ENCODE measurements at places on chromosomes 16 and 17. TPM values are rescaled to one million over a fixed set of nuclear protein-coding genes. Genes with fewer than 3 reads are reported as not detected.

DNA sequence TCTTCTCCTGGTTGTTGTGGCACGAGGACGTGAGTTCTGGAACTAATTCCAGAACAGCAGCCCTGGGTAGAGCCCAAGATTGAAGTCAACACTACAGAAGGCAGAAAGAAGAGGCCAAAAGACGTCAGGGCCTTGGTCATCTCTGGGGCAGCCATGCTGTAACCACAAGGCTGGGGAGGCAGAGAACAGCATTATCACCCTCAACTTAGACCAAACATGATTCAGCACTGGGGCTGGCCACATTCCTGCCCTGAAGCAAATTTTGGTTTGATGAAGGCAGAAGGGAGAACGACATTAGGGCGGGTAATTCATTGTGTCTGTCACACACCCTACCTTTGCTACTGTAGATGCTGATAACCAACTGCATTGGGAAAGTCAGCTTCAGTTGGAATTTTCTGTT is 9.7 kb upstream of the ALOX15B start:
- no peaks in the 10 kb centered on the region for H3K4me1 ChIP-seq
- no peak overlapping the region for H3K4me3 ChIP-seq
- peaks cover 20% of the 10 kb centered on the region for H3K27me3 ChIP-seq

- H3K4me1 ChIP-seq, result no peaks in the 10 kb centered on the region
- peaks cover 3% of the 10 kb centered on the region for H3K36me3 ChIP-seq
- H3K27me3 ChIP-seq, result no peaks in the 10 kb centered on the region
- no peak overlapping the region for H3K4me3 ChIP-seq
- H3K27ac ChIP-seq, result no peak overlapping the region
- no peak for DNase-seq
Observed at GRCh38 chr17:67335245-67335835, 31.0 kb downstream of the PSMD12 start.

DNA sequence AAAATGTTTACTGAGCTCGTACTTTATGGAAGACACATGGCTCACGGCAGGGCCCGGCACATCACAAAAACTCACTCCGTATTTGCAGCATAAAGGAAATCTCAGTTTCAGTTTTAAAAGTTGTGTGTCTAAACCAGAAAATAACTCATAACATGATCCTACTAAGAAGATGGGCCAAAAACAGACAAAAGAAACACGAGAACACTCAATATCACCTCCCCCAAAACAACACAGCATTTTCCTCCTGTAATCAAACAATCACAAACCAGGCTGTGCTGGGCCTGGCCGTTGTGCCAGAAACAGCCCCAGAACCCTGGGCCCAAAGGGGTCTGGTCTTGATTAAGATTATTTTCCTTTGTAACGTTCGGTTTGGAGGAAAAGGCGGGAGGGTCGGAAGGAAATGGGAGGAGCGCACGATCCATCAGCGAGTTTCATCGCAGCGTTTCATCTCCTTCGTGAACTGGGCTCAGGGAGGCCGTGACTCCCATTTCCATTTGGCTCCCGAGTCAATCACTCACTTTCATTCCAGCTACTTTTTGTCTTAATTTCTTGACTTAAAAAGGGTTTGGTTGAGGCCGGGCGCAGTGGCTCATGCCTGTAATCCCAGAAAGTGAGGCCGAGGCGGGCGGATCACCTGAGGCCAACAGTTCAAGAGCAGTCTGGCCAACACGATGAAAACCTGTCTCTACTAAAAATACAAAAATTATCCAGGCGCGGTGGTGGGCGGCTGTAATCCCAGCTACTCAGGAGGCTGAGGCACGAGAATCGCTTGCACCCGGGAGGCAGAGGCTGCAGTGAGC is 61.4 kb downstream of the NXN start:
- H3K4me3 ChIP-seq, result no peak overlapping the region
- peaks cover 15% of the 10 kb centered on the region for H3K4me1 ChIP-seq
- H3K27ac ChIP-seq, result peak overlapping the region; percentile 81
- no peak for DNase-seq
- peaks cover 12% of the 10 kb centered on the region for H3K36me3 ChIP-seq

GRCh38 chr16:15434079-15434424 is 336 bp upstream of the BMERB1 start:
- no peaks in the 10 kb centered on the region for H3K27me3 ChIP-seq
- peak overlapping the region; percentile 79 for H3K27ac ChIP-seq
- peaks cover 16% of the 10 kb centered on the region for H3K4me1 ChIP-seq

DNA sequence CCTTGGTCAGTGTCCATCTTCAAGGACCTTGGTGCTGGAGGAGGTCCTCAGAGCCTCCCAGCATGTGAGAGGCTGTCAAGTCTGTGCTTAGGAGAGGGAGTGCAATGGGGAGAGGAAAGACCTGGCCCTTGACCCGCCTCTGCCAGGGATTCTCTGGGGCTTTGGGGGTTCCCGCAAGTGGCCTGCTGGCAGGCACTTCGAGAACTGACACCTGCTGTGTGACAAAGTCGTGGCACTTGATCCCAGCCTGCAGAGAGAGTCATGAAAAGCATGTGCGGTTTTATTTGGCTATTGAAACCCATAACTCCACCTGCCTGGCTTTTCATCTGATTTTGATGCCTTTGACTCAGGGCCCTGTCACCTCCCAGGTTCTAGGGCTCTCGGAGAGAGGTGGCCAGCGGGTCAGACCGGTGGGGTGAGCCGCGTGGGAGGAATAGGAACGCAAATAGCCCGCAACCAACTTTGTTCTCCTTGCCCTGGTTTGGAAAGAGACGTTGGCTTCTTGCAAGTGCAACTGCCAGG is 42.8 kb upstream of the GSE1 start:
- DNase-seq, result no peak
- H3K4me3 ChIP-seq, result no peak overlapping the region
- no peaks in the 10 kb centered on the region for H3K27me3 ChIP-seq
- no peak overlapping the region for H3K27ac ChIP-seq

- H3K4me3 ChIP-seq, result peak overlapping the region; percentile 97
- no peaks in the 10 kb centered on the region for H3K36me3 ChIP-seq
- H3K4me1 ChIP-seq, result peaks cover 9% of the 10 kb centered on the region
- DNase-seq, result no peak
- H3K27ac ChIP-seq, result no peak overlapping the region
Observed at GRCh38 chr17:75406222-75406615, 741 bp upstream of the GRB2 start.

DNA sequence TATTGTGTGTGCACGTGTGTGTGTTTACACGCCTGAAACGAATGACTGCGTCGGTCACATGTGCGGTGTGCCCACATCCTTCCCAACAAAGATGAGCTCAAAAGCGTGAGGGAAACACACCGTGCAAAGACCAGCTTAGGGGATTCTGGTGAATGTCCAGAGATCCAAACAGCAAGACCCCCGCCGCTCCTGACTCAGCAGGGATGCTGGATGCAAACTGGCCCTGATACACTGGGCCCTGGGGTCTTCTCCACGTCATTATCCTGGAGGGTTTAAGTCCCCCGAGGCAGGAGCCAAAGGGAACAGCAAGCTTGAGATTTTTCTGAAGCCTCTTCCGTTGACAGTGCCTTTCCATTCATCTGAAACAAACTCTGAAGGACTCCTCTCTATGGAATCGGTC is 59.2 kb downstream of the TBC1D16 start:
- no peaks in the 10 kb centered on the region for H3K27me3 ChIP-seq
- no peak overlapping the region for H3K4me3 ChIP-seq
- peaks cover 59% of the 10 kb centered on the region for H3K4me1 ChIP-seq
- no peak overlapping the region for H3K27ac ChIP-seq
- peaks cover 25% of the 10 kb centered on the region for H3K36me3 ChIP-seq

GRCh38 chr16:68179196-68179795 is 56.6 kb downstream of the ESRP2 start:
- H3K36me3 ChIP-seq, result peaks cover 16% of the 10 kb centered on the region
- no peak overlapping the region for H3K4me3 ChIP-seq
- no peak overlapping the region for H3K27ac ChIP-seq
- H3K4me1 ChIP-seq, result no peaks in the 10 kb centered on the region

DNA sequence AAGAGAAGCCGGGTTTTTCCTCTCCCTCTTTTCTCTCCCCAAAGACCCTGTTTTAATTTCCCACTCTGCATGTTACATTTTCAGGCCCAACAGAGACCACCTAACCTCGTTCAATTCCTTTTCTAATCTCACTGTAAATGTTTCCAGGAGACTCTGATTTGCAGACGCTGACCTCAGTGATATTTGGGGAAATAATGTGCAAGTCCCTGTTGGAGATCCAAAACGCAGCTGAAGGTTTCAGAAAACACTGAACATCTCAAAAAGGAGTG is 386.6 kb downstream of the NPIPA8 start:
- H3K36me3 ChIP-seq, result no peaks in the 10 kb centered on the region
- DNase-seq, result peak; percentile 90
- no peaks in the 10 kb centered on the region for H3K27me3 ChIP-seq
- no peaks in the 10 kb centered on the region for H3K4me1 ChIP-seq

GRCh38 chr16:83842756-83843507 is 35.2 kb downstream of the HSBP1 start:
- no peak overlapping the region for H3K27ac ChIP-seq
- H3K4me3 ChIP-seq, result no peak overlapping the region
- DNase-seq, result no peak
- H3K36me3 ChIP-seq, result no peaks in the 10 kb centered on the region
- no peaks in the 10 kb centered on the region for H3K27me3 ChIP-seq

- no peaks in the 10 kb centered on the region for H3K4me1 ChIP-seq
- no peaks in the 10 kb centered on the region for H3K27me3 ChIP-seq
- H3K27ac ChIP-seq, result no peak overlapping the region
- H3K36me3 ChIP-seq, result no peaks in the 10 kb centered on the region
Observed at GRCh38 chr16:81130126-81130525, 33.9 kb upstream of the GCSH start.

DNA sequence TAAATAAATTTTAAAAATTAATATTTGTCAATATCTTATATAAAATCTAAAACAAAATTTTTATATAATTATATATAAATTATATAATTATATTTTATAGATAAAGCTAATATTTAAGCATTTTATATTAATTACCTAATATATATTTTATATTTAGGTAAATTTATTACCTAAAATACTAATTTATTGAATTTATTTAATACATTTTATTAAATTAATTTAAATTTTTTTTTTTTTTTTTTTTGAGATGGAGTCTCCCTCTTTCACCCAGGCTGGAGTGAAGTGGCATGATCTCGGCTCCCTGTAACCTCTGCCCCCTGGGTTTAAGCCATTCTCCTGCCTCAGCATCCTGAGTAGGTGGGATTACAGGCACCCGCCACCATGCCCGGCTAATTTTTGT is 22.4 kb downstream of the ATAD5 start:
- DNase-seq, result no peak
- no peaks in the 10 kb centered on the region for H3K27me3 ChIP-seq
- H3K4me1 ChIP-seq, result no peaks in the 10 kb centered on the region

GRCh38 chr17:44307387-44308186 is 814 bp upstream of the RUNDC3A start:
- H3K27me3 ChIP-seq, result no peaks in the 10 kb centered on the region
- peak overlapping the region; percentile 55 for H3K4me3 ChIP-seq
- peaks cover 18% of the 10 kb centered on the region for H3K36me3 ChIP-seq
- H3K27ac ChIP-seq, result peak overlapping the region; percentile 93
- peaks cover 42% of the 10 kb centered on the region for H3K4me1 ChIP-seq
- no peak for DNase-seq

- H3K36me3 ChIP-seq, result peaks cover 53% of the 10 kb centered on the region
- no peak overlapping the region for H3K4me3 ChIP-seq
- DNase-seq, result no peak
- H3K27me3 ChIP-seq, result no peaks in the 10 kb centered on the region
Observed at GRCh38 chr17:521183-521525, 168.5 kb upstream of the RPH3AL start.

DNA sequence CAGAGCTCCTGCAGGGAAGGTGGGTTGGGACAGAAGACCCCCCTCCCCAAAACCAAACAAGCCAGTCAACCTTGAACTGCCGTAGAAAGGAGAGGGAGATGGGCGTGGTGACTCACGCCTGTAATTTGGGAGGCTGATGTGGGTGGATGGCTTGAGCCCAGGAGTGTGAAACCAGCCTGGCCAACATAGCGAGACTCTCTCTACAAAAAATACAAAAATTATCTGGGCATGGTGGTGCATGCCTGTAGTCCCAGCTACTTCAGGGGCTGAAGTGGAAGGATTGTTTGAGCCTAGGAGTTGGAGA is 42.1 kb downstream of the NT5M start:
- DNase-seq, result no peak
- peaks cover 6% of the 10 kb centered on the region for H3K4me1 ChIP-seq
- H3K4me3 ChIP-seq, result no peak overlapping the region
- no peaks in the 10 kb centered on the region for H3K27me3 ChIP-seq

DNA sequence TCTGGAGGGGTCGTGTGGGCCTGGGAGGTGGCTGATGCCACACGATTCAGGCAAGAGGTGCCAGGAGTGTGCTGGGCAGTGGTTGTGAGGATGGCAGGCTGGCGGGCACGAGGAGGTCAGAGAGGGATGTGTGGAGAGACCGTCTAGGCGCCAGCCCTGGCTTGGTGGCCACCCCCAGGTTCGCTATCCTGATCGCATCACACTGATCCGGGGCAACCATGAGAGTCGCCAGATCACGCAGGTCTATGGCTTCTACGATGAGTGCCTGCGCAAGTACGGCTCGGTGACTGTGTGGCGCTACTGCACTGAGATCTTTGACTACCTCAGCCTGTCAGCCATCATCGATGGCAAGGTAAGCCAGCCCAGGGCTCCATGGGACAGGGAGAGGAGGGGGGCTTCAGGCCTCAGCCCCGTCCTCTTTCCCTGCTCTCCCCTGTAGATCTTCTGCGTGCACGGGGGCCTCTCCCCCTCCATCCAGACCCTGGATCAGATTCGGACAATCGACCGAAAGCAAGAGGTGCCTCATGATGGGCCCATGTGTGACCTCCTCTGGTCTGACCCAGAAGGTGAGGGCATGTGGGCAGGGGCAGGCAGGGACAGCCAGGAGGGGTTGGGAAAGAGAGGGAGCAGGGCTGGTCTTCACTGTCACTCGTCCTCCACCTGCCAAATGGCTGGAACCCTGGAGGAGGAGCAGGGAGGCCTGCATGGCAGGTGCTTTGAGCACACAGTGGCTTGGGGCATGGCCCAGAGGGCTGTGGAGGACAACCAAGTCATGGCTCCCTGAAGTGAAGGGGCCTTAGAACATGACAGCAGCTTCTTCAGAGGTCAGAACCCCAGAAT is 7.6 kb downstream of the PPP4C start:
- H3K4me1 ChIP-seq, result peaks cover 4% of the 10 kb centered on the region
- H3K27ac ChIP-seq, result no peak overlapping the region
- H3K4me3 ChIP-seq, result no peak overlapping the region
- H3K36me3 ChIP-seq, result peaks cover 86% of the 10 kb centered on the region
- H3K27me3 ChIP-seq, result no peaks in the 10 kb centered on the region
- no peak for DNase-seq

DNA sequence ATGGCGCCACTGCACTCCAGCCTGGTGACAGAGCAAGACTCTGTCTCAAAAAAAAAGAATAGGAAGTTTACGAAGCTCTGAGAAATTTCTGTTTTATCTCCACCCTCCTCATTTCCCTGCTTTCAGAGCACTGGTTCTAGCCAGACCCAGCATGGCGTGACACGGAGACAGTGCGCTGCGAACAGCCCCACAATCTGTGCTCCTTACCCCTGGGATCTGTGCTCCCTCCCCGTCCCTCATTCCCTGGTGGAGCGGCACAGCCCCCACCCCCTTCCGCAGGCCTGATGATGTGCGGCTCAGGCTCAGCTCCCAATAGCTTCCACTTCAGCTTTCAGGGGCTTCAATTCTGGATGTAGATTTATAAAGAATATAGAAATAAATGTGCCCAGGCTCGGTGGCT is 56.1 kb upstream of the ENDOV start:
- H3K4me1 ChIP-seq, result peaks cover 5% of the 10 kb centered on the region
- H3K4me3 ChIP-seq, result no peak overlapping the region
- H3K36me3 ChIP-seq, result peaks cover 47% of the 10 kb centered on the region

GRCh38 chr17:67232441-67232840 is 12.6 kb downstream of the HELZ start:
- H3K27me3 ChIP-seq, result no peaks in the 10 kb centered on the region
- DNase-seq, result no peak

Gene BCL6B
- total RNA-seq, result 3.1 TPM

Gene GGA3
- total RNA-seq, result 19.8 TPM

Gene CCT6B
- 5.2 TPM for total RNA-seq

Gene SPSB3
- 25.8 TPM for total RNA-seq

Gene CCL1
- not detected for total RNA-seq

Gene VPS35L
- total RNA-seq, result 58.1 TPM

Gene ASPHD1
- total RNA-seq, result 4.2 TPM

Gene SPIRE2
- total RNA-seq, result 14.1 TPM

Gene WSCD1
- total RNA-seq, result 24.1 TPM

Gene NOTUM
- 0.89 TPM for total RNA-seq
